ENCODE measurements at places on chromosomes 2 and 18.

DNA sequence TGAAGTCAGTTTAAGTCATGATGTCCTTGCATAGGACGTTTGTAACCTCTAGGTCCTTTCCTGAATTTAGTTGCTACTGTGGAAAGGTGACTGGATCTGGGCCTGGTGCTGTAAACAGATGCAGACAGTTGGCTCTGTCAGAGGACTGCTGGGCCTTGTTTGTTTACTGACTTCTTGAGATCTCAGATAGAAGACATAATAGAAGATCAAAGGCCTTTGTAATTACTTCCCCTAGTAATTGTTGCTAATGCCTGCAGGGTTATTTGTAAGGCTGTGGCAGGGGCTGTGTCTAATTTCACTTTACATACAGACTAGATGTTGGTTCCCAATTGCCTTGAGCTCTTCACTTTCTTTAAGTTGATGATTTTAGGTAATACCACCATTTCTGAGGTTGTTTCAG, 42.5 kb downstream of the LYPD6B start:
- DNase-seq = no peak

DNA sequence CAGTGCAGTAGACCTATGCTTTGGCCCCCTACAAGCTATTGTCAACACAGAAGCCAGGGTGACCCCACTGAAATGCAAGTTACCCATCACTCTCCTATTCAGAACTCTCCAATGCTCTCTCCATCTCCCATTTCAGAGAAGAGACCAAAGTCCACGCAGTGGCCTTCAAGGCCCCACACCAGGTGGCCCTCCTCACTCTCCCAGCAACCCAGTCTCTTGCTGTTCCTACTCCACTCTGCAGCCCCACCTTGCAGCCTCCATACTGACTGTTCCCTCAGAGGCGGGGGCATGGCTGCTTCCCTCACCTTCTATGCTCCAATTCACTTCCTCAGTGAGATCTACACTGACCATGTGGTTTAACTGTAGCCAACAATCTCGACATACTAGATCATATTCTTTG, 313.3 kb downstream of the CELF4 start:
- DNase-seq = no peak

GRCh38 chr2:69603146-69603743, 40.3 kb downstream of the AAK1 start:
- no peak for DNase-seq

DNA sequence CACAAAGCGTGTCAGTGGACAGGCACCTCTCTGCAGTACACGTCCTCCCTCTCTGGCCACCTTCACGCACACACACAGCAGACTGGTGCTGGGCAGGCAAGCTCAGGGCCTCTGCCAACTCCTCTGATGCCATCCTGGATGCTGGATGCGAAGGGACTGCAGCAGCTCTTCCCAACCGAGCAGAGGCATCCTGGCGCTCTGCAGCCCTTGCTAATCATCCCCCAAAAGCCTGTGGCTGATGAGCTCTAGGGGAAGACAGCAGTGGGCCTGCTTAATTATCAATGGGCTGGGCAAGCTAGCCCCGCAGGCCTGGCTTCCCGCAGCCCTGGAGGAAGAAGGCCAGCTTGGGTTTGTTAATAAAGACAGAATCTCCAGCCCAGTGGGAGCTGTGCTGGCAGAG, 71.3 kb upstream of the TEX51 start:
- no peak for DNase-seq

DNA sequence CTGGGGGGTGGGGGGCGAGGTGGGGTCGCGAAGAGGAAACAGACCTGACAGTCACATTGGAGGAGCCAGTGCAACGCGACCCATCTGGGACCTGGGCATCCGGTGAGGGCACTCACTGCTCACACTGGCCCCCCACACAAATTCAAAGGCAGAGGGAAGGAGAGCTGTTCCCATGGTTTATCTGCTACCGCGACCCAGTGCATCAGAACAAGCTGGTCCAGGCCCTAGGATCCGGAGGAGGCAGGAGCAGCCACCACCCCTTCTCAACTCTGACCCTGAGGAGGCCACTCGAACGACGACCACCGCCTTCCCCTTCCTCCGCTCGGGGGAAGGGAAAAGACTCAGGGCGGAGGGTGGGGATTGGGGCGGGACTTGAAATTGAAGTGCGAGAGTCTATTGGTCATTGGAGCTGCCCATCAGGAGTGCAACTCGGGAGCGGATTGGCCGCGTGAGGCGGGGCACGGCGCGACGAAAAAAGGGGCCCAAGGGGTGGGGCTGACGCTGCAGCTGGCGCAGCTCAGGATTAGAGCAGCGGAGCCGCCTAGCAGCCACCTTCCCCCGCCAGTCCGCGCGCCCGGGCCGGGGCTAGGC, at the start of gene CDK5R2:
CDK5R2 (plus strand) TSS at position 526 of the 591 bp plus-strand sequence. CDS start 155 bp downstream, outside the sequence.
- DNase-seq = no peak

- peak; percentile 53 for DNase-seq
These were observed 477.4 kb downstream of the CPS1 start for GRCh38 chr2:211033765-211034164.

- DNase-seq = no peak
These were observed 1.1 kb downstream of the SULT1C4 start for GRCh38 chr2:108378851-108379250.

DNA sequence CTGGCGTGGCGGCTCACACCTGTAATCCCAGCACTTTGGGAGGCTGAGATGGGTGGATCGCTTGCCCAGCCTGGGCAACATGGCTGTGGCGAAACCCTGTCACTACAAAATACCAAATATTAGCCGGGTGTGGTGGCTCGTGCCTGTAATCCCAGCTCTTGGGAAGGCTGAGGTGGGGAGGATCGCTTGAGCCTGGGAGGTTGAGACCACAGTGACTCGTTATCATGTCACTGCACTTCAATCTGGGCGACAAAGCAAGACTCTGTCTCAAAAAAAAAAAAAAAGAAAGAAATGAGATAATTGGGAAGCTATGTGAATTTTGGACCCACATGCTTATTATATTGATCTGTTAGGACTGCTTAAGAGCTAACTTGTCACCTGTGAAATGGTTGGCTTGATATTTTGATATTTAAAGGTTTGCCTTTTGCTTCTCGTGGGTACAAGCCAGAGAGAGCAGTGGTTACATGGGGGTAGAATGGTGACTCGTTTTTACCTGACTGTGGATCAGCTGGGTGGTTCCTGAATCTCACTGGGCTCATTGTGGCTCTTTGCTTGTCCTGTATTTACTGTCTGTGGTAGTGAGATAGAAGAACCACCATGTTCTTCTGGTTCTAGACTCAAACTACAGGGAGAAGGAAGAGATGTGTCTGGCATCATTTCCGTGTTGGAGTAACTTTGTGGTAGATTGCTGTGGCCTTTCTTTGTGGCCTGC, 28.9 kb downstream of the ZNF532 start:
- DNase-seq = no peak

DNA sequence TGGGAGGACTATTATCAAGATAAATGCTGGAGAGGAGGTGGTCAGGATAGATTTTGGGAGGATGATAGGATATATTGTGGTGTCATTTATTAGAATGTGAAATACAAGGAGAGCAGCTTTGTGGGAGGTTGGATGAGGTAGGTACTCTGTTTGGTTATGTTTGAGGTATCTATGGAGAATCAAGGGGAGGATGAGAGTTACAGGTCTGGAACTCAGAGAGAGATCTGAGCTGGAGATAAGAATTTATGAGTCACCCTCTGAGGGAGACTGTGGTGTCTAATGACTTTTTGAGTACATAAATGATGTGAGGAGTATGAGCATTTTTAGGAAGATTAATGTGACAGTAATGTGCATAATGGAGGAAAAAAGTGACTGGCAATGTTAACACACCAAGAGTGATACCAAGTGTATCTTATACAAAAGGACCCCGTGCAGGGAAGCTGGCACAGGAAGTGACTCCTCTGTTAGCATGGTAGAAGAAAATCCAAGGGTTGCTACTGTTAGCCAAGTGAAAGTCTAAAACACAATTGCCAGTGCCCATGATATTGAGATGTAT, 48.2 kb downstream of the CRIM1 start:
- peak; percentile 58 for DNase-seq

- DNase-seq = no peak
These were observed 140.5 kb downstream of the ASB1 start for GRCh38 chr2:238567067-238567855.

GRCh38 chr18:26546875-26547645, 1.3 kb downstream of the KCTD1 start:
- DNase-seq = no peak

DNA sequence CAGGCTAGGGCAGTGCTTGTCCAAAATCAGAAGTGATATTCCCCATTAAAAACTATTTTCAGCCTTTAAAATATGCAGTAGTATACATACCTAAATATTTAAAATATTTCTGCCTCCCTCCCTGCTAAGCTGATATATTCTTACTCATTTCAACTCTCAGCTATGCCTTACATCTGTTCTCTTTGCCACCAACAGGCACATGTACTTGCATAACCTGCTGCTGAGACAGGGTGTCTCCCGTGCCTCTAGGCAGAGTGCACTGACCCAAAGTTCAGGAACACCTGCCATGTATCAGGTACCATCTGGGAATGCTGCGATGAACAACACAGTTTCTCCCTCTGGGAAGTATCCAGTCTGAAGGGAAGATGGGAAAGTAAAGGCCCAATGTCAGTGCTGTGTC, 91.7 kb downstream of the STK39 start:
- no peak for DNase-seq

DNA sequence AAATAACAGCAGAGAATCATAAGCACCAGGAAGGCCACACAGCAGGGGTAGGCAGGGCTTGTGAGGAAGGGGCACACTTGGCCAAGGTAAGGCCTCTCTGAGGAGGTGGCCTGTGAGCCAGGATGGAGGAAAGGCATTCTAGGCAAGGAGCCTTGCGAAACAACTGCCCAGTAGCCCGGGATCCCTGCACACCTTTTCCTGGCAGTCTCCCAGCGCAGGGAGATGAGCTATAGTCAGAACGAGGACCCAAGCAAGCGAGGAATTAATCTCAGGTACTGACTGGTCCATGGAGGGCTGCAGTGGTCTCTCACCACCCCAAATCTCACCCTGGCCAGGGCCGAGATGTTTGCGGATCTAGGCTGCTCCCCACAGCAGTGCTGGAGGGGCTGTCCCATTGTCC, 64.9 kb upstream of the STPG4 start:
- no peak for DNase-seq

DNA sequence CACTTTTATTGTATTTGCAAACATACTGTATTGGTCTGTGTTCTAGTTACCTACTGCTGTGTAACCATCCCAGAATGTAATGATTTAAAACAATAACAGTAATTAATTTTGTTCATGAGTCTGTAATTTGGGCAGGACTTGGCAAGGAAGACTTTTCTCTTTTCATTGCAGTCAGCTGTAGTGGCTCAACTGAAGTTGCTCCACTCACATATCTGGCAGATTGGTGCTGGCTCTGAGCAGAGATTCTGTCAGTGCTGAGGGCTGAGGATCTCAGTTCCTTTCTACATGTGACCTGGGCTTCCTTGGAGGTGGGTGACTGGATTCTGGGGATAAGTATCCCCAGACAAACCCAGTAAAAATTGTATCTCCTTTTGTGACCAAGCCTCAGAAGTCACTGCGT, 26.6 kb downstream of the PTPN4 start:
- no peak for DNase-seq

GRCh38 chr18:22964116-22964515, 31.0 kb downstream of the RBBP8 start:
- DNase-seq = no peak

GRCh38 chr2:113050921-113051895, 1.5 kb downstream of the IL36B start:
- DNase-seq = no peak

DNA sequence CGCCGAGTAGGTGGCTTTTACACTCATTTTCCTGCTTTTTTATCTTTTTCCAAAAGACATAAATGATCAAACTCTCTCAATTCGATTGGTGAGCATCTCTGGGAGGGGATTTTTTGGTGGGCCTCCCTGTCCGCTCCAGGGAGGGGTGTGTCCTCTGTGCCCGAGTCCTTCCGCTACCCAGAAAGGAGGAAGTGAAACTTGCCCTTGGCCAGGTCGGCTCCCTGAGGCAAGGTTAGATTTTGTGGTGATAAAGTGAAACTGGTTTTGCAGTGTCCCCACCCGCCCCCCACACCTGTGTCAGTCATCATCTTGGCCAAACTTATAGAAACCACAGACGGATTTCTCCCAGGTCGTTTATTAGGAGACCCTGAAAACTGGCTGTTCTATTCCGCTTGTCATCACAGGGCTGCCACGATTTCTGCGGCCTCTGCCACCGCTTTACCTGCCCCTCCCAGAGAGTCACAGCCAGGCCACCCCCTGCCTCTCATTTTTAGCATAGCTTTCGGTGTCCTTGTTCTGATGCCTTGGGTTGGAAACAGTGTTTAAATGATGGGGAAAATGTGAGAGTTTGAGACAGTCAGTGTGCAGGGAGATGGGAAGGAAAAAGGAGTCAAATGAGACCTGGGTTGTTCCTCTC, 93.6 kb downstream of the SH3BP4 start:
- no peak for DNase-seq

DNA sequence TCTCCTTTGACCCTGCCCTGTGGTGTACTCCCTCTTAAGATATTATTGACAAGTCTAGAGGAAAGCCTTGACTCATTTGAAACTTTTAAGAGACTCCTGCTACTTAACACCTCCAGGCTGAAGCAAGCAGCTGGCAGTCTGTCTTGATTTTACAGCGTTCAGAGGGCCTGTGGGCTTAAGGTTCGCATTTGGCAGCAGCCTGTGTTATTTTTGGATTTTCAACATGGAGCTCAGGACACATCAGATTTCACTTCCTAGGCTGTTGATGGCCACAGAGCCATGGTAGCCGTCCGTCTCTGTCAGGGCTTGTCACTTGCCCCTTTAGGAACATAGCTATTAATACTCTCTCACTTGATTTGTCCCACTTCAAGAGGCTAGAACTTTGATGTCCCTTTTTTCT, 73.6 kb downstream of the VWA3B start:
- DNase-seq = no peak

DNA sequence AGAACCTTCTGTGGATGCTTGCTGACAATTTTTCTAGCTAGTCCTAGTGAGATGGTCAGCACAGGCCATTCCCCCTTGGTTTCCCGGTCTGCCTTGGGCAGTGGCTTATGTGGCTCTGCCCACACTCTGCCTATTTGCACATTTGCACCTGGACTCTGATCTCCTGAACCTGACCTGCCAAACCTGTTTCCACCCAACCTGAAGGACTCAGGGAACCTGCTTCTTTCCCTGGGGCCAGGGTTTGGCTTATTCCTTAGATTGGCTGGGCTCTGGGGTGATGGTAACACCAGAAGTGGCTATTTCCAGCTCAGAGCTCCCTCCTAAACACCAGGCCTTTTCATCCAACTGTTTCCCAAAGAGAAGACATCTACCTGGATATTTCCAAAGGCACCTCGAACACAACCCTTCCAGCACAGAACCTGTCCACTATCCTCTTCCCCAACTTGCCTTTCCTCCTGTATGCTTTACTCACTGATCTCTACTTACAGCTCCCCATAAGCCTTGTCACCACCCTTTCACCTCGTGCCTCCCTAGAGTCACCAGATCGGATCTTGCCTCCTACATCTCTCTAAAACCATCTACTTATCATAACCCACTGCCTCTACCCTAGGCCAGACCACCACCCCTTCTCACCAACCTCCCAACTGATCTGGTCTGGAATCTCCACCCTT, 5.8 kb upstream of the MTA3 start:
- DNase-seq = peak; percentile 96

DNA sequence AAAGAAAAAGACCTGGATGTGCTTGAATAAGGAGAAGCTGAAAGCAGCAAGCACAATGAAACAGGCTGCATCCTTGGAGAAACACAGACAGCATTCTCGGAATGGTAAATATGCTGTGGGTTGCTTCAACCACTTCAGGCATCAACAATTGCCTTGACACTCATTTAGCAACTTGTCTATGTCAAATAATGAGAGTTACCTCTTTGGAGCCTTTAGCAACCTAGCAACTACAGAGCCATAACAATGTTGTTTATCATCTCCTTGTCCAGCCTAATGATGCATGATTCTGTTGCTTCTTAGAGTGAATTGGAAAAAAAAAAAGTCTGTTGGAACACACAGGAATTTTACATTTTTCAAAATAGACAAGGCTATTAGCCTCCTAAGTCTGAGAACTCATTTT, 410.6 kb downstream of the PIK3C3 start:
- DNase-seq = no peak
